ENCODE measurements at places on chromosomes 12 and 14.

DNA sequence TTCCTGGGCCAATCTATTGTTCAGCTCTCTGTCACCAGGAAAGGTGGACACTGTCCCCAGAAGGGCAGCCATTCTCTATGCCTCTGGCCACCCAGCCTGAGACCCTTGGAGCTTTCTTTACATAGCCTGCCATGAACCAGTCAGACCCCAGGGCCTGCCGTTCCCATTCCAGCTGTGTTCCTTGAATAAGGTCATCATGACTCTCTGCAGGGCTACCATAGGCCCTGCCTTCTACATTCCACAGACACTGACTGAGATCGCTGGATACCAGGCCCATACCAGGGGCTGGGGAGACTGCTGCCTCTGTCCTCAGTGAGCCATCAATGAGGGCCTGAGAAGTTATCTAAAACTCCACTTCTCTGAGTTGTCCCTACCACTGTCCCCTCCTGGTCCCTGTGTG, 75.5 kb downstream of the SYNE3 start:
- H3K27me3 ChIP-seq: no peaks in the 10 kb centered on the region
- DNase-seq: no peak
- H3K4me3 ChIP-seq: no peak overlapping the region
- peaks cover 76% of the 10 kb centered on the region for H3K36me3 ChIP-seq
- peaks cover 8% of the 10 kb centered on the region for H3K4me1 ChIP-seq

- H3K27me3 ChIP-seq: no peaks in the 10 kb centered on the region
- no peak overlapping the region for H3K27ac ChIP-seq
- H3K4me3 ChIP-seq: no peak overlapping the region
- no peaks in the 10 kb centered on the region for H3K36me3 ChIP-seq
- DNase-seq: no peak
Observed at GRCh38 chr12:69321351-69321750, 26.8 kb upstream of the LYZ start.

- H3K4me1 ChIP-seq: no peaks in the 10 kb centered on the region
- no peak overlapping the region for H3K27ac ChIP-seq
- no peaks in the 10 kb centered on the region for H3K27me3 ChIP-seq
- no peaks in the 10 kb centered on the region for H3K36me3 ChIP-seq
- DNase-seq: no peak
Observed at GRCh38 chr12:16984484-16984883, 378.5 kb upstream of the LMO3 start.

DNA sequence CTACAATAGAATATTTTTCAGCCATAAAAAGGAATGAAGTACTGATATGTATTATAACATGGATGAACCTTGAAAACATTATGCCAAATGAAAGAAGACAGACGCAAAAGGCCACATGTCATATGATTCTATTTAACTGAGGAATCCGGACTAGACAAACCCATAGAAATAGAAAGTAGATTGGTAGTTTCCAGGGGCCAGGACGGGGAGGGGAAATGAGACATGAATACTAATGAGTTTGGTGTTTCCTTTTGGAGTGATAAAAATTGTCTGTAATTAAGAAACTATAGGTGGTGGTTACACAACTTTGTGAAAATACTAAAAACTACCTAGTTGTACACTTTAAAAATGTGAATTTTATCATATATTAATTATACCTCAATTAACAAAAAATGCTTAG, 247.6 kb downstream of the BCAT1 start:
- no peak for DNase-seq
- no peak overlapping the region for H3K27ac ChIP-seq
- no peaks in the 10 kb centered on the region for H3K36me3 ChIP-seq
- H3K4me3 ChIP-seq: no peak overlapping the region
- H3K4me1 ChIP-seq: no peaks in the 10 kb centered on the region
